Activated naive CD4-positive, alpha-beta T cell treated with anti-CD3 and anti-CD28 coated beads for 36 hours (primary cell): ENCODE measurements at places on chromosomes 4 and X.

DNA sequence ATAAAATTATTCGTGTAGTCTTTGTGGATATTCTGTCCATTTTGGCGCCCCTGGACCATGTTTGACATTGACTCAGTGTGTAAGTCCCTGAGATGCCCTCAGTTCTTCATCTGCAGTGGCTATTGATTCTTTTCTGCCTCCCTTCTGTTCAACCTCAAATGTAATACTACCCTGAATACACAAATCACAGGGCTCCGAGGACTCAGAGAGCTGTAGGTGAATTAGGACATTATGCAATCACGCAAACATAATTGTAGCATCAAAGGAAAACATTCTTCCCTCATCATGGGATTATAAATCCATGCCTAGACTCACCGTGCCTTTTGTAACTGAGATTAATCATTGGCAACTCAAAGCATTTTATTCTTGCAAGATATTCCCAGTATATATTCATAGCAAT, 161.4 kb upstream of the PACRGL start:
- no peak for DNase-seq

DNA sequence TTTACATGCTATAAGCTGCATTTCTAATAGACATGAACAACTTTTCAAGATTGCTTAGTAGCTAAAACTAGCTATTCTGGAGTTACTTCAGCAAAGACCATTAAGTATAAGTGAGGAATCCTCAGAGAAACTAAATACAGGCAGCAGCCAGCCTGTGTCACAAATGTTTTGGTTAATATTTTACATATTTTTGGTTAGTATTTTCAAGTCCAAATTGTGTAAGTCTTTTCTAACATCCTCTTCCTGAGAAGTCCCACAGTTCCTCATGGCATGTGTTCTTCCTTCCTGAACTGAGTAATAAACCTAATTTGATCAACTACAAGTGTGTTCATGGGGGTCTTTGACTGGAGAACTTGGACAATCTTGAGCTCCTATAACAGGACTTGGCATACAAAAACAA, 42.4 kb upstream of the MCF2 start:
- no peak for DNase-seq

- DNase-seq = peak; percentile 69
Measured at GRCh38 chrX:153766098-153766817, 2.2 kb downstream of the PLXNB3 start.

DNA sequence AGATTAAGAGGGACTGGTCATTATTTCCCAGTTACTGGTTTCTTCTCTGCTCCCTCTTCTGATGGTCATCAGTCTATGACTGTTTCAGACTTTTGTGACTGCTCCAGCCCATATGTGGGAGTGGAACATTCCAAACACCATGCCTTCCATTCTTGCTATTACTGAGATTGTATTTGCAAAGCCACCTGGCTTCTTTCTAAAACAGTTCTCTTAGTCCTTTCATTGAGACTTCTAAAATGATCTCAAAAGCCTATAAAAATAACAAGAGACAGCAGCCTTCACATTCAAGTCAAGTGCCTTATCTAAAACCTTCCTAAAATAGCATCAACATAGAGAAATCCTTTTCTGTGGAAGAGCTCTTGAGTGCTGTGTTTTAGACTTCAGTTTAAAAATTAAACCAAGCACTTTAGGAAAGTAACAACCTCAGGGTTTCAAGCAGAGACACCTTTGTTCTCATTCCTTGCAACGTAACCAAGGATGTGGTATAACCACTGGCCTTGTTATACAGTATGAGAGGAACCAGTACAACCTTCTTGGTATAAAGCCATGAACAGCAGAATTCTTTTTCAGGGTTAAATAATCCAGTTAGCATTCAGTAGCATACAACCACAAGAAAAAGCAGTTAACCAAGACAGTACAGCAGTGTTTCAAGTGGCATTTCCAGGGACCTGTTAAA, 97.1 kb downstream of the NFKB1 start:
- DNase-seq = peak; percentile 36

GRCh38 chrX:130378024-130378669, 7.3 kb downstream of the GPR119 start:
- no peak for DNase-seq

DNA sequence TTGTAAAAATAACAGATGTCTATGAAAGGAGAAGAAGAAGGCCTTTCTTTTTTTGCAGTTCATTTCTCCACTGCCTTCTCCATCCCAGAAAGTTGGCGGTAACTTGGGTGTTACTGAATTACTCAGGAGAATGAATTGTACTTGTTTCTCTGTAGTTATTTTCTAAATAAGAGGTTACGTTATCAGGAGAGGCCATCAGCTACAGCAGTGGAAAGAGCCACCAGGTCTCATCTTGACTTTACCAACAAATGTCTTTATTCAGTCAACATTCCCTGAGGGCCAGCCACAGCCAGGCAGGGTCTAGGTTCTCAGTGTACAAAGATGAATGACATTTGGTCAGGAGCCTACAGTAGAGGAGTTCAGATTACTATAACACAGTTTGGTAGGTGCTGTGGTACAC, 8.1 kb downstream of the HADH start:
- no peak for DNase-seq

DNA sequence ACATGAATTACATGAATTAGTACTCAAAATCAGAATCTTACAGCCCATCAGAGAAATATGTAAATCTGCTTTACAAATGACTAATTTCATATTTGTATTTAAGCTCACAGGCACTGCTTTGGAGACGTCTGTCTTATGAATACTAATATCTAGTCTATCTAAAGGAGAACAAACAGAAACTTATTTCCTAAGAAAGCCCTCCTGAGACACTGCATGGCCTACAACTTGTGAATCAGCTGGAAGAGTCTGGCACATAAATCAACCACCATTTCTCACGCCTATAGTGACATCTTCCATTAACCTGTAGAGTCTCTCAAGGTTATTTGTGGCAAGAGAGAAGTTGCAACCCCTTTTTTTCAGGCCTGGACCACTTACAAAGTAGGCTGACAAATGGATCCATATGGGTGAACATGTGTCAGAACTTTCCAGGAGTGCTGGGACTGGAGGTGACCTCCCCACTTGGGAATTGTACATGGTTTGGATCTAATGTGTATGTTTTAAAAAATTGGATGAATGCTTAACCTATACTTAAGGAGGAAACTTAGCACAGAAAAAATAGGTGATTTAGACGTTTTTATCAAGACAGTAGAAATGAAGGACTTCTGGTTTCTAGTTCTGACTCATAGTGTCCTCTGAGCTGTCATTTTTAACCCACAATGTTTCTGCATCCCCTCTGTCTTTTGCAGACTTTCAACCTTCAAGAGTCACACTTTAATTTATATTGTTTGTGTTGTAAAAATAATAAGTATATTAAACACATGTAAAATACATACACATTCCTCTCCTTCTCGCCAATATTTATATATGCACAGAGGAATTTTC, 83.2 kb upstream of the ARHGAP24 start:
- DNase-seq = no peak

- DNase-seq = no peak
Measured at GRCh38 chr4:52263607-52264006, 212.5 kb downstream of the SPATA18 start.

DNA sequence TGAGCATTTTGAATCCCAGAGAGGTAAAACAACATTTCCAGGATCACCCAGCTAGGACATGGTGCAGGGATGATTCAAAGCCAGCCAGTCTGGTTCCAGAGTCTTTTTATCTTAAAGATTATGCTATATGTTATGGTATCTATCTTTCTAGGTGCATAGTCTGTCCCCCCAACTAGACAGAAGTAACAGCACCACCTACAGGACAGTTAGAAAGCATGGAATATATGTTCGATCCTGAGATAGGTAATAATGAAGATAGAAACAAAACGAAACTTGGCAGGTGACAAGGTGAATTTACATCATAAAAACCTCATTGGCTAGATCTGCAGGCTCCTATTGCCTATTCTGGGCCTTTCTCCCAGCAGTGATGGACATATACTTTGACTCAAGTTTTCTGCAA, 723.2 kb downstream of the SMARCA1 start:
- no peak for DNase-seq

- peak; percentile 31 for DNase-seq
Measured at GRCh38 chr4:152935631-152936445, at the start of gene FHDC1. Gene FHDC1, plus strand, starts transcription at chr4:152936323. Its CDS starts 6,735 bp downstream, at chr4:152943058.

GRCh38 chr4:187309456-187309855, 585.8 kb upstream of the FAT1 start:
- DNase-seq = no peak

DNA sequence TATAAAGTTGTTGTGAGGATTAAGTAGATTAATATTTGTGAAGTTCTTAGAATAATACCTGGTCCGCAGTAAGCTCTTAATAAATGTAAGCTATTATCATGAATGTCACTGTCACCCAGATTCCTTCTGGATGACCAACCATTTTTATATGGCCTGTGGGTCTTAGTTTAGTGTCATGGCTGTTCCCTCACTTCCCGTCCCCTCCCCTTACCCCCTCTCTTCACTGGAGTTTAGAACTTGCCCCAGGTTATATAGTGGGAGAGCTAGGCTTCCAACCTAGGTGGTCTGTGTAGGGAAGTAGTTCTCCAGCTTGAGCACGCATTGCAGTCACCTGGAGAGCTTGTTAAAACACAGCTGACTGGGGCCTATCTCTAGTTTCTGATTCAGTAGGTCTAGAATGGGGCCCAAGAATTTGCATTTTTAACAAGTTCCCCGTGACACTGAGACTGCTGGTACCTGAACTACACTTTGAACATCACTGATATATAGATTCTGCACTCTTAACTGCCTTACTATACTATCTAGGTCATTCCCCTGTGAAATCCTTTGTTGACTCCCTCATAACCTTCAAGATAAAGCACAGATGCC, 66.9 kb upstream of the PLAC1 start:
- no peak for DNase-seq

- DNase-seq = no peak
Measured at GRCh38 chr4:70603856-70604255, 11.8 kb downstream of the AMBN start.
